ENCODE measurements at places on chromosomes 3 and 15.

DNA sequence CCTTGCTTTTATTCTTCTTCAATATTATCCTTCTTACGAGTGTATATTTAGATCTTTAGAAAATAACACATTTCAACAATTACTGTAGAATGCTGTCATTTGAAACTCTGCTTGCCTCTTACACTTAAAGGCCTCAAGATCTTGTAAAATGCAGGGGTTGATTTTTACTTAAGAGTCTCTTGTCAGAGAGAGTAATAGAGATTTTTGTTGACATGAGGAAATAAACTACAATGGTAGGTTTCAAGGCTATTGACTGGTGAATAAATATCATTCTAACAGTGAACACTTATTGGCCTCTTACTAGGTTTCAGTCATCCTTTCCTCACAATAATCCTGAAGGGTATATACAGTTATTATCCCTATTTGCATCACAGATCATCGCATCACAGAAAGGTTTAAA lies 344.6 kb downstream of the GBE1 start:
- no peak for DNase-seq

GRCh38 chr3:30605005-30605404 lies 1.4 kb upstream of the TGFBR2 start:
- DNase-seq: no peak

GRCh38 chr15:73955861-73956742 lies 29.8 kb downstream of the LOXL1 start:
- DNase-seq: no peak

DNA sequence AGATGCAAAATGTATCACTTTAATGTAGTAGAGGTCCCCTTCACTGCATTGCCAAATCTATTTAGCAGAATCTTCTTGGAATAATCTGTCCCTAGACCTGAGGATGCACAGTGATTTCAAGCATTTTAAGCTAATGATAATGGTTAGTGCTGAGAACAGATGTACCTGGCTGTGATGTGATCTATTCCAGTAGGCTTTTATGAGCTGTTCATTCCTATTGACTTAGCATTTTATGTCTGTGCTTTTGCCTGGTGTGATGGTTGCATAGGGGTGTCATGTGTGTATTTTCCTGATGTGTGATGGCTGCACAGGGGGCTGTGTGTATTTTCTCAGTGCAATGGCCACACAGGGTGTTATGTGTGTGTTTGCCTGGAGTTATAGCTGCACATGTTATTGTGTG lies 272.9 kb downstream of the TIGIT start:
- no peak for DNase-seq

- no peak for DNase-seq
Measured at GRCh38 chr15:38843051-38843501, 278.5 kb upstream of the RASGRP1 start.

- no peak for DNase-seq
Measured at GRCh38 chr3:198112031-198112430, 152.0 kb downstream of the LMLN start.

DNA sequence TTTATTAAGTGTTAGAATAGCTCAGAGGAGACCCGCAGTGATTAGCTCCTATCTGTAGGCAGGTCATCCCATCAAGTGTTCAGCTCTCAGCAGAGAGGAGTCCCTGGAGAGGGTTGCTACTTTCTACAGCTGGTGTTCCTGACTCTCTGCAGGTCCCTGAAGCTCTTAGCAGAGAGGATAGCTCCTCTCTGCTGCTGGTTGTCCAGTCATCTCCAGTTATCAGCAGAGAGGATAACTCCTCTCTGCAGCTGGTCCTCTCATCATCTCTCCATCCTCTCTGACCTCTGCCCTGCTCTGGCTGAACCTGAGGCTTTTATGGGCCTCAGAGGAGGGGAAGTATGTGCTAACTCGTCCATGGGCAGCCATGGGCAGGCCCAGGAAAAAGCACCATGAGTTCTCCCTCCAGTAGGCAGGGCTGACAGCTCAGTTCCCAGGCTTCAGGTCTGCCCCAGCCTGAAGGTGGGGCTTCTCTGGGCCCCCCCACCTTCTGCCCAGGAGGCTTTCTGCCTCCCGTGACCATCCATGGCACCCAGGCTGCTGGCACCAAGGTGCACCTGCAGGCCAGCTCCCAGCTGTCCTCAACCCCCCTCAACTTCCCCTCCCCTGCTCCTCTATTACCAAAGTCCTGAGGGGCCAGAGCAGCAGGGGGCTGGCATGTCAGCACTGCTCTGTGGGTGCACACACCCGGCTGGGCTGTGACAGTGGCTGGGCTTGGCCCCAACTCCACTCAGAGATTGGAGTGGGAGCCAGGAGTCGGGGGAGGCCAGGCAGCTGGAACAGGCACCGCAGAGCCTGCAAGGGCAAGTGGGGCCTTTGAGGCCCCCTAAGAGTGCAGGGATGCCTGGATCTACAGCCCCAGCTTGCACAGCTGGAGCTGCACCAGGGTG lies 98.9 kb upstream of the FRMD4B start:
- no peak for DNase-seq

DNA sequence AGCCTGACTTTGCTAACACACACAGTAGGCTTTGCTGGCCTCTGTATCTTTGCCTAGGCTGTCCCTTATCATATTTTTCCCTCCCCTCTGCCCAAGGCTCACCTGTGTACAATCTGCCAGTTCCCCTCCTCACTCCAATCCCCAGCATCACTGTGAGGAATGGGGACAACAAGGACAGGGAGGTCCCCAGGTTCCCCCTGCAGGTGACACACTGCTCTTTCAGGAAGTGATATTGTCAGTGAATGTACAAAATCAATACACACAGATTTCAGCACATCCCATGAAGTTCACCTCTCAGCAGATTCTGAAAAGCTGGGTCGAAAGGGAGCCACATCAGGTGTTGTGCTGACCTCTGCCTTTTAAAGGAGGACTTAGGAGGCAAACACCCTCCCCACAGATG lies 177.5 kb downstream of the RAB11A start:
- DNase-seq: no peak

DNA sequence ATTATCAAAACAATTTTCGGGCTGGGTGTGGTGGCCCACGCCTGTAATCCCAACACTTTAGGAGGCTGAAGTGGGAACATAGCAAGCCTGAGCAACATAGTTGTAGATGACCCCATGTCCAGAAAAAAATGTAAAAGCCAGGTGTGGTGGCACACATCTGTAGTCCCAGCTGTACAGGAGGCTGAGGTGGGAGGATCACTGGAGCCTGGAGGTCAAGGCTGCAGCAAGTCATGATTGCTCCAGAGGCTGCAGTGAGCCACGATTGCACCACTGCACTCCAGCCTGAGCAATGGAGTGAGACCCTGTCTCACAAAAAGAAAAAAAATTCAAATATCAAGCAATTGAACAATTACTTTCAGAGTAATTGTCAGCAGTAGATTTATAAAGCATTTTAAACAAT lies 8.0 kb upstream of the PAQR9 start:
- no peak for DNase-seq

DNA sequence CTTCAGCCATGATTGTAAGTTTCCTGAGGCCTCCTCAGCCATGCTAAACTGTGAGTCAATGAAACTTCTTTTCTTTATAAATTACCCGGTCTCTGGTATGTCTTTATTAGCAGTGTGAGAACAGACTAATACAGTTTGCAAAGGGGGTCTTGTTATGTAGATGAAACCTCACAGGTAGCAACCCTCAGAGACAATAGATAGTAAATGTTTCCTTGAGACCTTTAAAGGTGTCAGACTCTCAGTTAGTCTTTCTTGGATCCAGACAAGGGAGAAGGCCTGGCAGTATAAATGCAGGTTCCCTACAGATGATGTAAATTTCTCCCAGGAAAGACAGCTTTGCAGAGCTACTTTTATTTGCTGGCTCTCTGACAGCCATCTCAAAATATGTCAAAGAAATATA lies 510.8 kb downstream of the AGBL1 start:
- no peak for DNase-seq

DNA sequence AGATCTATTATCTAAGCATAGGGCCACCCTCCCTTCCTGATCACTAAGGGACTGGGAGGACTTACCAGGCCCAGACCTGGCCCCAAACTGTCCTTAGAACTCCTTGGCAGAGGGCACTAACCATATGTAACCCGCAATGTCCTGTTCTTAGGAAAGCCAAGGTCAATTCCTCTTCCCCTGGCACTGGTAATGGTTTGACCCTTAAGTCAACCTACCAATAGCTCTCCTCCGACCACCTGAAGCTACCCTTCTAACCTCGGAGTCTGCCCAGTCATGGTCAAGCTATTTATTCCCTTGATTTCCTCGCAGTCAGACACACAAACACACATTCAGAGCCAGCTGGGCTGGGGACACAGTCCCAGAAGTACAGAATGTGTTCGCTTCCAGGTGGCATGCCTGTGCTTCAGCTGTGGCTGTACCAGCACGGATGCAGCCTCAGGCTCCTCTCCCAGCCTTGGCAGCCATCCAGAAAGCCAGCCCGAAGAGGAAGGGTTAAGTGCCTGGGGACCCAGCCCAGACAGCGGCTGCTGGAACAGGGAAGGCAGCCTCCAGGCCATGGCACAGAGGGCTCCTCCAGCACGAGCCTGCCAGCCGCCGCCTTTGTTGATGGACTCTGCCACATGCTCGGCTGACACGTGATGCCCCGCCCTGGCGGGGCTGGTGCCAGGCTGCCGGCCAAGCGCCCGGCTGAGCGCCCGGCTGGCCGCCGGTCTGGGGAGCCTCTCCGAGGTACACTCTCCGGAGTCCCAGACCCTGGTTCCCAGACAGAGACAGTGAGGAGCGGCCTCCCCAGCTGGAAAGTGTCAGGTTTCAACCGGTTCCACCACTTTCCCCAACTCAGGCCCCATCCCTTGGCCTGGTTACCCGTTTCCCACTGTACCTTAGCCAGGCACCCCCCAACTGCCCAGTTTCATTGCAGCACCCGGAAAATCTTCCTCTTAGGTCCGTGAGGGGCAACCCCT lies 5.5 kb downstream of the BMF start:
- no peak for DNase-seq

DNA sequence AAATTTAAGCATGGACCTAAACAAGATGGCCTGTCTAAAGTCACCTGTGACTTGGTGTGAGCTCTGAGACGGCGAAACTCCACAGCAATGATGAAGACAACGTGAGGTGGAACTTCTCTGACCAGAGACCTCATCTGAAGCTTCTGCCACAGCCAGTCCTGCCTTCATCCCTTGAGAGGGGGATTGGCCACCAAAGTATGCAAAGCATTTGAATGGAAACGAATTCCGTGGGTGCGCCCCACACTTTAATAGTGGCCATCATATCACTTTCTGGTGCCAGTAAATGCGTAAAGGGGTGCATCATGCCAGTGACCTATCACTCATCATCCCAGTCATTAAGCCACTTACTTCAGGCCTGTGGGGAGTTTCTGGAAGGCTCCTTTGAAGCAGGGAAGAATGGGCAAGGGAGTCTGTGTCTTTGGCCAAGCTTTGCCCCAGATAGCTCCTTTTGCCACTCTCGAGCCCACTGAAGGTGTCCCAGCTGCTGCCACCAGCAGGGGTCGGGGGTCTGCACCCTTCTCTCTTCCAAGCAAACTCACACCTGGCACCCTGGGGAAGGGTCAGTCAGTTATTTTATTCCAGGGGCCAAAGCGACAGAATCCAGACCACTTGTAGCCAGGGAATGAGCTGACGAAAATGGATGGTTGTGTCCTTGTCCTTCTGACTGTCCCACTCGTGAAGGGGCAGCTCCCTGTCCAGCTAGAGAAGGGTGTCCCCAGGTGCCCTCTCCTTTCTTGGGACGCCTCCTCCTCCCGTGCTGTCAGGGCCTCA lies 17.7 kb downstream of the MUC20 start:
- no peak for DNase-seq

- DNase-seq: no peak
Measured at GRCh38 chr3:82743196-82743595, 981.8 kb upstream of the GBE1 start.

DNA sequence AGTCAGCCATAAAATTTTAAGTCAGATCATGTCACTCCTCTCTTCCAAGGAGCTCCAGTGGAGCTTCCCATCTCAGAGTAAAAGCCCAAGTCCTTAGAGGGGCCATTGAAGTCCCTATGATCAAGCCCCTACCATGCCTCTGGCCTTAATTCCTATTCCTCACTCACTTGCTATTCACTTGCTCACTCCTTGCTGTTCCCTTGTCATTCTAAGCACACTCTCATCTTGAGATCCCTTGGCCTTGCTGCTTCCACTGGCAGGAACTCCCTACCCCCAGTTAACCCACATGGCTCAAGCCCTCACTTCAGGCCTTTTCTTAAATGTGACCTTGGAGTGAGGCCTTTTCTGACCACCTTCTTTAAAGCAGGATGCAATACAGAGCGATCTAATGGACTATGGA lies 12.3 kb upstream of the SECISBP2L start:
- no peak for DNase-seq

DNA sequence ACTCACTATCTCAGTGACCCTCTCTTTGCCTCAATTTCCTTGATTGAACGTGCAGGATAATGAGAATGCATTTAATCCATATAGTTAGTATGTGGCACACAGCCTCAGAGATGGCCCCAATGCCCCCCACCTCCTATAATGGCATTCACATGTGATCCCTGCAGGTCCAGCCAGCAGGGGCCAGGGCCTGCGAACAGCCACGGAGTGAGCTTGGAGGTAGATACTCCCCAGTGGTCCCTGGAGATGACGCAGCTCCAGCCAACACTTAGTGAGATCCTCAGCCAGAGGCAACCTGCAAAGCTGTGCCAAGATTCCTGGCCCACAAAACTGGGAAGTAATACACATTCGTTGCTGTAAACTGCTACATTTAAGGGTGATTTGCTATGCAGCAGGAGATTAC lies 184.9 kb upstream of the NSMCE3 start:
- no peak for DNase-seq

DNA sequence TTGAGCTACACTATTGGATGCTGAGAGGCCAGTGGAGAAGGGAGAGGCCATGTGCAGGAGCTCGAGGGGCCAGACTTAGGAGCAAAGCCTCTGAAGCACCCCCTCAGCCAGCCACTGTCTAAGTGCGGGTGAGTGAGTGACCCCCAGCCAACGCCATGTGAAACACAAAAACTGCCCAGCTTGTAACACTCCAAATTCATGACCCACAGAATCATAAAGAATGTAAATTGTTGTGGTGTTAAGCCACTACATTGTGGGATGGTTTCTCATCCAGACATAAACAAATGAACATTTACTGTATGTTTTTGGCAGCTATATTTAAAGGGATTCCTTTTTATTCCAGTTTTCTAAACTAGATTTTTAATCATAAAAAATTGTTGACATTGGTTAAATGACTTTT lies 27.2 kb upstream of the TMEM158 start:
- no peak for DNase-seq
